ENCODE measurements at places on chromosomes 7 and 10. TPM values are rescaled to one million over a fixed set of nuclear protein-coding genes. Genes with fewer than 3 reads are reported as not detected.

GRCh38 chr10:3225561-3225960, 53.0 kb upstream of the PITRM1 start:
- no peaks in the 10 kb centered on the region for H3K36me3 ChIP-seq
- H3K4me3 ChIP-seq: no peak overlapping the region
- no peaks in the 10 kb centered on the region for H3K27me3 ChIP-seq
- no peak overlapping the region for H3K27ac ChIP-seq
- peaks cover 9% of the 10 kb centered on the region for H3K4me1 ChIP-seq
- no peak for DNase-seq

GRCh38 chr10:15244635-15245197, 76.2 kb upstream of the NMT2 start:
- no peak for DNase-seq
- no peaks in the 10 kb centered on the region for H3K27me3 ChIP-seq
- H3K4me3 ChIP-seq: no peak overlapping the region
- no peaks in the 10 kb centered on the region for H3K36me3 ChIP-seq
- H3K4me1 ChIP-seq: no peaks in the 10 kb centered on the region
- H3K27ac ChIP-seq: no peak overlapping the region

- H3K36me3 ChIP-seq: no peaks in the 10 kb centered on the region
- peaks cover 80% of the 10 kb centered on the region for H3K4me1 ChIP-seq
- peak overlapping the region; percentile 80 for H3K27ac ChIP-seq
- peak; percentile 65 for DNase-seq
These were observed 29.9 kb downstream of the LRRC20 start for GRCh38 chr10:70352401-70353097.

DNA sequence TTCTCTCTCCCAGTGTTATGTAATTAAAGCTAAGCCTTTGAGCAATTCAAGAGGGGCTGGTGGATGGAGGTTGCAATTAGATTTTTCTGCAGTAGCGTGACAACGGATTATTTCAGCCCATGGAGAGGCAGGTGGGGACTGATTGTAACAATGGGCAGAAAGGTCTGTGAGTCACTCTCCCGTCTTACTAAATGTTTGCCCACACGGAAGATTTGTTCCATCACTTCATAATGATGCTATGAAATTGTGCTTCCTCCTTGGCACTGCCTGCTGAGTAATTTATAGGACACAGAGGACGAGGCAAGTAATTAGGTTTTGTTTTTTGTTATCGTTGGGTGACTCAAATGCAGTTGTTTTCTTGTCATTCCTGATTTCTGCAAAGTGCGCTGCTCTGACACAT, 594.5 kb upstream of the DPP6 start:
- no peaks in the 10 kb centered on the region for H3K36me3 ChIP-seq
- no peak overlapping the region for H3K4me3 ChIP-seq
- no peaks in the 10 kb centered on the region for H3K4me1 ChIP-seq

- DNase-seq: no peak
- H3K4me1 ChIP-seq: no peaks in the 10 kb centered on the region
- H3K36me3 ChIP-seq: no peaks in the 10 kb centered on the region
- H3K27me3 ChIP-seq: no peaks in the 10 kb centered on the region
- no peak overlapping the region for H3K27ac ChIP-seq
These were observed 914.4 kb downstream of the PCDH15 start for GRCh38 chr10:53886325-53887300.

DNA sequence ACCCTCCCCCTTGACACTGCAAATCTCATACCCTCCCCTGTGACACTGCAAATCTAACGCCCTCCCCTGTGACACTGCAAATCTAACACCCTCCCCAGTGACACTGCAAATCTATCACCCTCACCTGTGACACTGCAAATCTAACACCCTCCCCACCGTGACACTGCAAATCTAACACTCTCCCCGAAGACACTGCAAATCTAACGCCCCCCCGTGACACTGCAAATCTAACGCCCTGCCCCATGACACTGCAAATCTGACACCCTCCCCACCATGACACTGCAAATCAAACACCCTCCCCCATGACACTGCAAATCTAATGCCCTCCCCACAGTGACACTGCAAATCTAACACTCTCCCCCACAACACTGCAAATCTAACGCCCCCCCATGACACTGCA, 603.7 kb downstream of the DNAJB6 start:
- H3K36me3 ChIP-seq: no peaks in the 10 kb centered on the region
- H3K4me1 ChIP-seq: no peaks in the 10 kb centered on the region
- no peaks in the 10 kb centered on the region for H3K27me3 ChIP-seq
- DNase-seq: no peak

DNA sequence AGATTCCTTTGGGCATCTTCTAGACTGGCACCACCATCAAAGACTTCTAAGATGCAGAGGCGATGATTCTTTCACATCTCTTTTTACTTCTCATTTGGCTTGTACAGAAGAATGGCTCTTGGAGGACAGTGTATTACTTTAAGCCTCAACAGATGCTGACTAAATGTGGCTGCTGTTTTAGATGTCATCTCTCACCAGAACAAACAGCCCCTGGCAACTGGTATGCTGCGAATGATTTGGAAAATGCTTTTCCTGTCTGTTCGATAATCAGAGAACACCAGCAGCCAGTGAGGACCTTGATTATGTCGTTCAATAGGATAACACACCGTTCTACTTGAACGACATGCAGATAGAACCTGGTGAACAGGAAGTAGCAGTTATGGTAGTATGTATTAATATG, 131.8 kb downstream of the RNF216 start:
- H3K4me1 ChIP-seq: peaks cover 3% of the 10 kb centered on the region
- DNase-seq: no peak
- no peak overlapping the region for H3K4me3 ChIP-seq
- H3K36me3 ChIP-seq: peaks cover 28% of the 10 kb centered on the region
- H3K27ac ChIP-seq: no peak overlapping the region
- H3K27me3 ChIP-seq: no peaks in the 10 kb centered on the region

GRCh38 chr10:99983280-99983988, 26.3 kb downstream of the DNMBP start:
- peak overlapping the region; percentile 77 for H3K27ac ChIP-seq
- H3K27me3 ChIP-seq: no peaks in the 10 kb centered on the region
- peaks cover 67% of the 10 kb centered on the region for H3K4me1 ChIP-seq

DNA sequence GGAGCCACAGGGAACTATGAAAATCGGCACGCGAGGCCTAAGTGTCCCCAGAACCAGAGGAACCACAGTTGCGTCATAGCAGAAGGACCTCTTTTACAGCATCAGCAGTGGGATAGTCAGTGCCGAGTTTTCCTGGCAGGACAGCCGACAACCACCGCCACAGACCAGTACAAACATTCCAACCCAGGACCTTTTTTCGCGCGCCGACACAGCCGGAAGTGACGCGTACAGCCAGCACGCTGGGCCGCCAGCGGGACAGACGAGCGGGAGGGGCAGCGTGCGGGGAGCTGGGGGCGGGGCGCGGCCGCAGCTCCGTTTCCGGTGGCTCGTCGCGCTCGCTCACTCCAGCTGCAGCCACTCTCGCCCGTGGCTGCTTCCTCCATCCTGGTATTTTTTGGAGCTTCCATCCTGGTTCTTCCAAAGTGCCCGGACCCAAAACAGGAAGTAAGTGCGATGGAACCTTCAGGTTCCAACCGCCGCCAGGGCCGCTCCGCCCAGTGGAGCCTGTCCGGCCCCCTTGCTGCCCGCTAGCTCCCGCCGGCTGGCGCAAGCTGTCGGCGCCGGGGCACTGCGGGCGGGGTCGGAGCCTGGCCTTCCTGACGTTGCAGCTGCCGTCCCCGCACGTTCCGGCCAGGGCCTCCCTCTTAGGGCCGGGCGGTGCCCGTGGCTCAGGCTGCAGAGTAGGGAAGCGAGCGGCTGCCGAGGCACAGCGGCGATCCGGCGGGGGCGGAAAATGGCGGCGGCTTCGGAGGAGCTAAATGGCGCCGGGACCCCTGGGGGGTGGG, at the start of gene DMTF1:
DMTF1 (plus strand) TSS at position 342 of the 785 bp plus-strand sequence. CDS start 12,489 bp downstream, outside the sequence.
- H3K27ac ChIP-seq: peak within 1 kb of the TSS; percentile 99
- H3K4me1 ChIP-seq: peaks cover 11% of the 10 kb centered on the region
- H3K4me3 ChIP-seq: peak within 1 kb of the TSS; percentile 89

DNA sequence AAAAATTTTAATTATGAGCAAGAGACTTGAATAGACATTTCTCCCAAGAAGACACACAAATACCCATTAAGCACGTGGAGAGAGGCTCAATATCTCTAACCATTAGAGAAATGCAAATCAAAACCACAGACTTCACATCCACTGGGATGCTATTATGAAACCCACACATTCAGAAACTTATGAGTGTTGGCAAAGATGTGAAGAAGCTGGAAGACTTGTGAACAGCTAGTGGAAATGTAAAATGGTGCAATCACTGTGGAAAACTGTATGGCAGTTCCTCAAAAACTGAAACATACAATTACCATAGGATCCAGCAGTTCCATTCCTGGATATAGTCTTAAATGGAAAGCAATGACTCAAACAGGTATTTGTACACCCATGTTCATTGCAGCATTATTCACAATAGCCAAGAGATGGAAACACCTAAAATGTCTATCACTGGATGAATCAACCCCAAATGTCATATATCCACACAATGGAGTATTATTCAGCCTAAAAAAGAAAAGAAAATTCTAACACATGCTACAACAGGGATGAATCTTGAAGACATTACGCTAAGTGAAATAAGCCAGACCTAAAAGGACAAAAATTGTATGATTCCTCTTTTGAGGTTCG, 53.5 kb upstream of the FRMD4A start:
- H3K4me3 ChIP-seq: no peak overlapping the region
- no peaks in the 10 kb centered on the region for H3K4me1 ChIP-seq
- no peak overlapping the region for H3K27ac ChIP-seq
- H3K27me3 ChIP-seq: peaks cover 21% of the 10 kb centered on the region

DNA sequence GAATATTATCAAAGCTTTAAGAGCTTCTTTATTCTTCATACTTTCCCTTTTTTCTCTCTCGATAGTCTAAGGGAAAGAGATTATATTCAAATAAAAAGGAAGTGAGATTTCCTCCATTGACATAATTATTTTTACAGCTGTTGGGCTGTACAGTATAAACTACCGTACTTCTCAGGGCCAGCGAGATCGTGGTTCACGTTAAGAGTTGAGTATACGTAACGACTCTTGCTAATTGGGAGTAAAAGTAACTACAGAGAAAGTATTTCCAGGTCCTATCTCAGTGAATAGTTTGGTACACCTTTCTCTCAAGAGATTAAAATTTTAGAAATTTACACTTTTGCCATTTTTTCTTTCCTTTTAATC, 57.8 kb downstream of the INPP5F start:
- H3K4me3 ChIP-seq: no peak overlapping the region
- no peaks in the 10 kb centered on the region for H3K36me3 ChIP-seq
- H3K27ac ChIP-seq: peak overlapping the region; percentile 35
- H3K4me1 ChIP-seq: peaks cover 50% of the 10 kb centered on the region
- no peak for DNase-seq

DNA sequence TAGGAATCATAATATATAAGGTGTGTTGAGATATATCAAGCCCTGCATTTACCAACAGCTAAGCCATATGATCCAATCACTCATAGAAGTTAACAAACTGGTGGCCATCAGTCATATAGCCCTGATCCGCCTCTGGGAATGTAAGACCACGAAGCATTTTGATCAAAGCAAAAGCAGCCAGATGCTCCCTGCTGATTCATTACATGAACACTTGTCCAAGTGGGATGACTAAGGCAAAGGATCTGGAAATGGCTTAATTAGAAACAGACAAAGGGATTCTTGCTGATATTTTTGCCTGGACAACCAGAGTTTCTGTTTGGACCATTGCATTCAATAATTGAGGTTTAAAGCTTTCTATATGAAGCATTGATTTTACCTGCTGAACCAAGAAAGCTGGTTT, 535.5 kb downstream of the GPAM start:
- no peak overlapping the region for H3K27ac ChIP-seq
- no peaks in the 10 kb centered on the region for H3K4me1 ChIP-seq
- no peaks in the 10 kb centered on the region for H3K36me3 ChIP-seq
- no peak overlapping the region for H3K4me3 ChIP-seq

DNA sequence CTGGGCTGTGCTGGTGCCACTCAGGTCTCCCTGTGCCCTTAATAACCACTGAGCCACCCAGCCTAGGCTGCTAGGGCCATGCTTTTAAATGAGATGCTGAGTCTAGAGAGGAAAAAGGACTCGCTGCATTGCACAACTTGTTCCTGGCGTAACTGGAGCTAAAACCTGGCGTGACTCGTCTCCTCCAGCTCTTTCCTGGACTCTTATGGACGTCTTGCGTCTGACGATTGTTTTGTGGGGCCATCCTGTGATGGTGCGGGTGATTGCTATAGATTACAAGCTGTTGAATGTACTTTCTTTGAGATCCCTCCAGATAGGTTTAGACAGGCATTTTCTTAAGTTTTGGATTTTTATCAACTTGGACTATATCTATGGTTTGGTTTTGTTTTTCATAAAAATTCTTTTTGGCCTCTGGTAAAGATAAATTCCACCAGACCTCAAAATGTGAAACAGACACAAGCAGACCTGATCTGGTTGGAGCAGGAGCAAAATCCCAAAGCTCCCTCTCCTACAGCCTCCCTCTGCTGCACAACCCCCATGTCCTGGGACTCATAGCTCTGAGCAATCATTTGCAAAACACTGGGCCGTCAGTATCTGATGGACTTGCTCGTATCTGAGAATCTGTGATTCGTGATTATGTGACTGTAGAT, 230.3 kb downstream of the ARHGAP12 start:
- no peak overlapping the region for H3K4me3 ChIP-seq
- no peak for DNase-seq
- no peaks in the 10 kb centered on the region for H3K27me3 ChIP-seq

DNA sequence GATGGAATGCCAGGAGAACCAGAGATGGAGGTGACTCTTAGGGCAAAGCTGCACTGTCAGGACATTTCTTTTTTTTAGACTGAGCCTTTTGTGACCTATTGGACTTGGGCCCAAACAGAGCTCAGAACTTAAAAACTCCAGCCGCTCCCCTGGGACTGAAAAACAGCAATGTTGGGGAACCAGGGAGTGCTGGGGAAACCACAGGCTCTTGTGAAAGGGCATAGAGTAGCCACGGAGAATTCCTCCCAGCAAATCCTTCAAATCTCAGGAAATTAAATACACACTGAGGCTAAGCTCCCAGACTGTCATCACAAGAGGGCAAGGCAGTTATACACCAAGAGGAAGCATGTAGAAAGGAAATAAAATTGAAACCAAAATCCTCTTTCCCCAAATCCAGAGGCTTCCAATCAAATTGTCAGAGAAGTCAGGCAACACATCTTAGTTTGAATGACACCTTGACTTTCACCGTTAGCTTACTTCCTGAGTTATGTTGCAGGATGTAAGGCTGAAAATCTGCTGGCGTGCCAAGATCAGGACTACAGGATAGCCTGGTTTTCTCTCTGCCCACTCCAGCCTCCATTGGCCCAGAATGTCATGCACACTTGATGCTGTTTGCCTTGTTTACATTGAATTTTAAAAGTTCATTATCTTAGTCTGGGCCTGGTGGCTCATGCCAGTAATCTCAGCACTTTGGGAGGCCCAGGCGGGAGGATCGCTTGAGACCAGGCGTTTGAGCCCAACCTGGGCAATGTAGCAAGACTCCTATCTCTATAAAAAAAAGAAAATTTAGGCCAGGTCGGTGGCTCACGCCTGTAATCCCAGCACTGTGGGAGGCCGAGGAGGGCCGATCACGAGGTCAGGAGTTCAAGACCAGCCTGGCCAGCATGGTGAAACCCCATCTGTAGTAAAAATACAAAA, 2.6 kb upstream of the RFC2 start:
- H3K4me1 ChIP-seq: no peaks in the 10 kb centered on the region
- no peaks in the 10 kb centered on the region for H3K27me3 ChIP-seq
- DNase-seq: no peak
- no peak overlapping the region for H3K27ac ChIP-seq
- peaks cover 5% of the 10 kb centered on the region for H3K36me3 ChIP-seq

GRCh38 chr7:158401295-158401694, 186.3 kb downstream of the PTPRN2 start:
- H3K27ac ChIP-seq: no peak overlapping the region
- no peaks in the 10 kb centered on the region for H3K36me3 ChIP-seq
- no peaks in the 10 kb centered on the region for H3K4me1 ChIP-seq
- DNase-seq: no peak

Gene MMD2
- total RNA-seq: not detected

Gene PTCD1
- total RNA-seq: 11.8 TPM

Gene MUC12
- 0.67 TPM for total RNA-seq

Gene CHST3
- 10.0 TPM for total RNA-seq
